Foreskin keratinocyte (primary cell): ENCODE measurements at places on chromosomes 3 and 15.

GRCh38 chr3:59654123-59654479 is 604.3 kb upstream of the CFAP20DC start:
- peak; percentile 73 for DNase-seq

- no peak for DNase-seq
These were observed 25.7 kb upstream of the CLDN16 start for GRCh38 chr3:190362258-190362657.

GRCh38 chr3:22685597-22685996 is 517.5 kb upstream of the UBE2E2 start:
- DNase-seq = no peak

DNA sequence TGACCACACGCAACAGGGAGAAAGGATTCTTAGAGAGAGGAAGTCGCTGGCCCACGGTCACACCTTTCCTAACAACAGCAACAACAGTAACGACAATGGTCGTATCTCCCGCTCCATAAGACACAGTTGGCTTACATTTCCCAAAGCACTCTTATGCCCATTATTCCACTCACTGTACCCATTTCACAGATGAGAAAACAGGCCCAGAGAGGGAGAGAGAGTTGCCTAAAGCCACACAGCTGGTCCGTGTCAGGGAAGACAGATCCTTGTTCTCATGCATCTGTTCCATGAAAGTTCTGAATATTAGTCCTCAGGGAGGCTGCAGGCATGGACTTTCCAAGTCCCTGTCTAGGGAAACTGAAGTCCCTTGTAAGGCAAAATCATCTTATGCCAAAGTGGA is 42.0 kb upstream of the ATP2B2 start:
- DNase-seq = no peak

GRCh38 chr3:141878817-141879216 is 2.4 kb downstream of the ATP1B3 start:
- DNase-seq = peak; percentile 29

GRCh38 chr3:99542767-99543518 is 95.5 kb upstream of the COL8A1 start:
- peak; percentile 86 for DNase-seq
